Activated T-cell treated with anti-CD3 and anti-CD28 coated beads, Interleukin-2, amount 50 U/mL, for 24 hours (primary cell): ENCODE measurements at places on chromosomes 16 and 17.

DNA sequence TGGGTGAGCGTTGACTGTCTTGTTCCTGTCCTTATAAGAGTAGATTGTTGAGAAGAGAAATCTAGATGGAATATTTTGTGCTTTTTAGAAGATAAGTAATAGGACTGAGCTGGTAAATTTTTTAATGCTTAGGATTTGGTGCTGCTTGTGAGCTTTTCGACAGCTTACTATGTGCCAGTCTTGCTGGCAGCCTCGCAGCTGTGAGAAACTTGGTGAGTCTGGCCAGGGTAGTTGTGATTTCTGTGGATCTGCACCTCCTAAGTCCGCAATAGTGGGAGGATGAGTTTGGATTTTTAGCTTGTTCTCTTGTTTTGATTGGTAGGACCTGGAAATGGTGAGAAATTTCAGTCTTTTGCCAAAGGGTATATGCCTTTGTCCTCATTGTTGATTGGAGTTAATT is 3.6 kb downstream of the SOCS7 start:
- peaks cover 55% of the 10 kb centered on the region for H3K4me1 ChIP-seq
- peaks cover 2% of the 10 kb centered on the region for H3K36me3 ChIP-seq
- DNase-seq = no peak
- H3K27me3 ChIP-seq = no peaks in the 10 kb centered on the region
- no peak overlapping the region for H3K27ac ChIP-seq
- no peak overlapping the region for H3K4me3 ChIP-seq

DNA sequence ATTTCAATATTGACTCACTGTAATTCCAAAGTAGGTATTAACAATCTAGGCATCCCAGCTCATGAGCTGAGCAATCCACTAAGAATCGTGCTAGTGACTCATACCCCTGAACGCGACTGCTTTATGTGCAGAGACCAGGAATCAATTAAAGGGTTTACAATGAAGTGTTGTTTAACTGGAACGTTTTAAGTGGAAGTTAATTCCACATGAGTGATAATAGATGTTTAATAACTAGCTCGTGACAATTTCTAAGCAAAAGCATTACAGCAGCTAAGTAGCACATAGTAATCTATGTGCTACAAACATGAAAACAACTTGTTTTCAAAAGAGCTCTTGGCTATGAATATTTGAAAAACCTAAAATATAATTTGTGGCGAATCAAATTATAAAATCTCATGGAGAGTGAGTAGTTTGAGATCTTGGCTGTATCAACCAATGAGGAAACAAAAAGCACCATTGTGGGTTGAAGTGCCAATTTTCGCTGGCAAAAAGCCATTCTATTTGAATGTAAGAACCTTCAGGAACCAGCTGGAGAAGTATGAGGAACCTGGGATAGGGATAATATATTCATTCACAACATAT is 9.4 kb downstream of the GJC1 start:
- H3K4me1 ChIP-seq = no peaks in the 10 kb centered on the region
- no peak overlapping the region for H3K27ac ChIP-seq
- no peak overlapping the region for H3K4me3 ChIP-seq
- peaks cover 38% of the 10 kb centered on the region for H3K27me3 ChIP-seq
- no peak for DNase-seq
- no peaks in the 10 kb centered on the region for H3K36me3 ChIP-seq

- H3K4me1 ChIP-seq = peaks cover 10% of the 10 kb centered on the region
- H3K27me3 ChIP-seq = no peaks in the 10 kb centered on the region
- H3K36me3 ChIP-seq = no peaks in the 10 kb centered on the region
- H3K4me3 ChIP-seq = no peak overlapping the region
Measured at GRCh38 chr16:81739503-81739902, 39.6 kb upstream of the PLCG2 start.

DNA sequence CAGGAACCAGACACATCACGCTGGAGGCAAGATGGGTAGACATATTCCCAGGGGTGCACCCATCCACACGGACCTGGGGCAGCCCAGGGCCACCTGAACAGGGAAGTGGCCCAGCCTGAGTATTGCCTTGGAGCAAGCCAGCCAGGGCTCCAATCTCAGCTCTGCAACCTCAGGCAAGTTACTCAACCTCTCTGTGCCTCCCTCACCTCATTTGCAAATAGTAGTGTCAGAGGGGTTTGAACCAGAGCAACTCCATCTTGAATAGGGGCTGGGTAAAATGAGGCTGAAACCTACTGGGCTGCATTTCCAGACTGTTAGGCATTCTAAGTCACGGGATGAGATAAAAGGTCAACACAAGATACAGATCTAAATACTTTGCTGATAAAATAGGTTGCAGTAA is 35.1 kb upstream of the SNN start:
- DNase-seq = no peak
- no peak overlapping the region for H3K4me3 ChIP-seq
- peaks cover 27% of the 10 kb centered on the region for H3K4me1 ChIP-seq
- H3K36me3 ChIP-seq = no peaks in the 10 kb centered on the region

DNA sequence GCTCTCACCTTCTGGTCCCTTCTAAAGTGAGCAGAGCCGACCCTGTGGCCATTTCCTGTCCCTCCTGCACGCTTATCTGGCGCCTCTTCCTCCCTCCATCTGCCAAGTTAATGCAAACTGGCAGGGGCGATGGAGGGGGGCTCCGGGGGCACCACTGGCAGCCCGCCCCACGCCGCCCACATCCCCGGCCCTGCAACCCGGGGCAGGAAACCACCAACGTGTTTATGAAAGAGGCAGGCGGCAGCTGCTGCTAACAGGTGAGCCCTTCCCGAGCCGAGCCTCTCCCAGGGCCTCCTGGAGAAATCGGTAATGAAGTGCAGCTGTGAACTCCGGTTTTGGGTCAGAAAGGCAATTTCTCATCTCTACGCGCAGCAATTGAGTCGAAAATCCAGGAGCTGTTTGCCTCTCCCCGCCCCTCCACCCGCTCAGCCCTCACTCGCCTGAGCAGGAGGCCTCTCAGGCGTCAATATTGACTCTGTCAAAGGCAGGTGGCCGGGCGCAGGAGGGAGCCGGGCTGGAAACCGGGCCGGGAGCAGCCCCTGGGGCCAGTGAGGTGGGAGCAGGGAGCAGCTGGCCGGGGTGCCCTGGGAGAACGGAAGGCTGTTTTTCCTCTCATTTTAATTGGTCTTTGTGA is 164.4 kb upstream of the GSE1 start:
- no peak overlapping the region for H3K4me3 ChIP-seq
- H3K27me3 ChIP-seq = no peaks in the 10 kb centered on the region
- peak overlapping the region; percentile 52 for H3K27ac ChIP-seq
- no peaks in the 10 kb centered on the region for H3K36me3 ChIP-seq

DNA sequence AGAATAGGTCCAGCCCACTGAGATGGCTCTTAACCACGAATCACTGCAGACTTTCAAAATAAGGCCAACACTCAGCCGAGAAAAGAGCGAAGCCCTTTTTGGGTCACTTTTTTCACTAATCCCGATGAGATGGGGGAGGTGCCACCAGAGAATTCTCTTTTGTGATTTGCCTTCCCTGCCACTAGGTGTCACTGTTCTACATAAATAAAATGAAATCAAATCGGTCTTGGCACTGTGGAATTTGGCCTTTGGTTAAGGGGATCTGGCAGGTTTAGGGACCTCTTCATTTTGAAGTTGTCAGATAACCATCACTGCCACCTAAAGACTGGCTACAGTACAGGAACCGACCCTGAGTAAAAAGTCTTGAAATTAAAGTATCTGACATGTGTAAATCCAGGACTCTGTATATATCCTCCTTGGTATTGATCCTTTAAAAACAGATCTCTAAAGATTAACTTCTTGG is 147.0 kb downstream of the HS3ST4 start:
- H3K27ac ChIP-seq = no peak overlapping the region
- DNase-seq = peak; percentile 31
- peaks cover 31% of the 10 kb centered on the region for H3K27me3 ChIP-seq
- no peak overlapping the region for H3K4me3 ChIP-seq

DNA sequence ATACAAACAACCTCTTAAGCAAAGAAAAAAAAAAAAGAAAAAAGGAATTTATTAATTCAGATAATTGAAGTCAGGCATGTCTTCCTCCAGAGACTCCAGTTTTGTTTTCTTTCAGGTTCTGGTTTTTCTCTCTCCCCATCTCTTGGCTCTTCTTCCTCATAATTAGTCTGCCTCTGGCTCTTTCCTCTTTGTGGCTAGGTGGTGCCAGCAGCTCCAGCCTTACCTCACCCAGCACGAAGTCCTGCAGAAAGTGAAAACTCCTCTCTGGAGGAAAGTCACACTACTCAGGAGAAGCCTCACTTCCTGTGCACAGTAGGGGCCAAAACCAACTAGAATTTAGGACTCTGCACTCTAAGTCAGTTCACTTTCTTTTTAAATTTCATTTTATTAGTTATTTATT is 10.3 kb upstream of the NFAT5 start:
- H3K27me3 ChIP-seq = no peaks in the 10 kb centered on the region
- no peak overlapping the region for H3K27ac ChIP-seq
- no peak overlapping the region for H3K4me3 ChIP-seq
- peaks cover 19% of the 10 kb centered on the region for H3K4me1 ChIP-seq
- H3K36me3 ChIP-seq = no peaks in the 10 kb centered on the region
- DNase-seq = no peak

DNA sequence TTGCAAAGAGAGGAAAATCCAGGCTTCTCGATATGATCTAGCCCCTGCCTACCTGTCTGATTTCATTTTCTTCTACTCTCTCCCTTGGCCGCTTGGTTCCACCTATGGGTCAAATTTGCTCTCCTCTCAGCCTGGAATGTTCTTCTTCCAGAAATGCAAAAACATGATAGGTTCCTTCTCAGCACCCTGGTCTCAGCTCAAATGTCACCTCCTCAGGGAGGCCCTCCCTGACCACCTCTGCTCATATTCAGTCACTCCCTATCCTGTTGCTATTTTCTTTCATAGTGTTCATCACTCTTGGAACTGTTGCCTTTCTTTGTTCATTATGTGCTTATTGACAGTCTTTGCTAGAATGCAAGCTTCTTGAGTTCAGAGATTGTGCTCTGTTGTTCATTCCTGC is 208.6 kb downstream of the KATNIP start:
- no peak for DNase-seq
- no peaks in the 10 kb centered on the region for H3K4me1 ChIP-seq
- H3K27ac ChIP-seq = no peak overlapping the region
- no peak overlapping the region for H3K4me3 ChIP-seq
- H3K27me3 ChIP-seq = no peaks in the 10 kb centered on the region

DNA sequence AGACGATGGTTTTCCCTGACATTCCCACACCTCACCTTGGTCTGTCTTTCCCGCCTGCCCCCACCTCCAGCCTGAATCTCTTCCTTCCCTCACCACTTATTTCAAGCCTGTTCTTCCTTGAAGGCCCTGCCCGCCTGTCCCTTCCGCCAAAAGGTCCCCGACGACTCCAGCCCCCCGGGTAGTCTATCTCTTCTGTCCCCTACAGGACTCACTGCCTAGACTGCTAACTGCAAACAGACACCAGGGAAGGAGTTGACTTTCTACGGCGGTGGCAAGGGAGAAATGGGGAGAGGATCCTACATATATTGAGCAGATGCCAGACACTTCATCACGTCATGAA is 53.7 kb downstream of the NT5M start:
- H3K4me1 ChIP-seq = peaks cover 4% of the 10 kb centered on the region
- DNase-seq = no peak
- H3K27me3 ChIP-seq = no peaks in the 10 kb centered on the region
- no peaks in the 10 kb centered on the region for H3K36me3 ChIP-seq

GRCh38 chr17:74863420-74864296 is 4.0 kb upstream of the GRIN2C start:
- H3K27me3 ChIP-seq = peaks cover 28% of the 10 kb centered on the region
- H3K27ac ChIP-seq = no peak overlapping the region
- H3K4me3 ChIP-seq = no peak overlapping the region
- peaks cover 19% of the 10 kb centered on the region for H3K4me1 ChIP-seq

GRCh38 chr16:86671486-86672178 is 93.3 kb downstream of the FOXL1 start:
- H3K4me1 ChIP-seq = peaks cover 4% of the 10 kb centered on the region
- H3K4me3 ChIP-seq = no peak overlapping the region
- no peak overlapping the region for H3K27ac ChIP-seq

DNA sequence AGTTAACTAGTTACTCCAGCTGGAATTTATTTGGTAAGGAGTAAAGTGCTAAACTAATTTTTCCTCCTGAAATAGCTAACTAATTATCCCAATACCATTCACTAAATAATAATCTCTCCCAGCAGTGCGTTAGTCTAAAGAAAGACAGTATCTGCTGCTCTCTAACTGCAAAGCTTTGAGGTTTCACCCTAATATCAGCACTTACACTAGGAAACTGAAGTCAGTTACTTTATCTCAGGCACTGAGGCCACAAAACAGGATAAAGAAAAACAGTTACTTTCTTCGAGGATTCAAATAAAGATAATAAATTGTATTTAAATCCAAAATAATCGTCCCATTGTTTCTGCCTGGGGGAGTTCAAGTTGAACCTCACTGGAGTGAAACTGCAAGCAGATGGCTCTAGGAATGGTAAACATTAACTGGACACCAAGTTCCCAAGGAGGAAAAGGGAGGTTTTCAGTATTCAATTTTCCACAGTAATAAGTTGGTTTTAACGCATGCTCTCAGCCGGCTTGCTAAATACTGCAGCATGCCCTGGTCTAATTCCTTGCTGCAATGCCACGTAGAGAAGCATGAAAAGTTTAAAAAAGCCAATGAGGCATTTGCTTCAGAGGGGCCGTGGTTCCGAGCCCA is 20.0 kb upstream of the FOXJ1 start:
- no peak overlapping the region for H3K4me3 ChIP-seq
- H3K27me3 ChIP-seq = no peaks in the 10 kb centered on the region
- H3K27ac ChIP-seq = no peak overlapping the region
- no peak for DNase-seq
- H3K36me3 ChIP-seq = peaks cover 75% of the 10 kb centered on the region
- peaks cover 3% of the 10 kb centered on the region for H3K4me1 ChIP-seq

GRCh38 chr16:62060089-62060488 is 23.9 kb upstream of the CDH8 start:
- H3K36me3 ChIP-seq = no peaks in the 10 kb centered on the region
- no peaks in the 10 kb centered on the region for H3K4me1 ChIP-seq
- DNase-seq = no peak
- H3K27me3 ChIP-seq = no peaks in the 10 kb centered on the region

DNA sequence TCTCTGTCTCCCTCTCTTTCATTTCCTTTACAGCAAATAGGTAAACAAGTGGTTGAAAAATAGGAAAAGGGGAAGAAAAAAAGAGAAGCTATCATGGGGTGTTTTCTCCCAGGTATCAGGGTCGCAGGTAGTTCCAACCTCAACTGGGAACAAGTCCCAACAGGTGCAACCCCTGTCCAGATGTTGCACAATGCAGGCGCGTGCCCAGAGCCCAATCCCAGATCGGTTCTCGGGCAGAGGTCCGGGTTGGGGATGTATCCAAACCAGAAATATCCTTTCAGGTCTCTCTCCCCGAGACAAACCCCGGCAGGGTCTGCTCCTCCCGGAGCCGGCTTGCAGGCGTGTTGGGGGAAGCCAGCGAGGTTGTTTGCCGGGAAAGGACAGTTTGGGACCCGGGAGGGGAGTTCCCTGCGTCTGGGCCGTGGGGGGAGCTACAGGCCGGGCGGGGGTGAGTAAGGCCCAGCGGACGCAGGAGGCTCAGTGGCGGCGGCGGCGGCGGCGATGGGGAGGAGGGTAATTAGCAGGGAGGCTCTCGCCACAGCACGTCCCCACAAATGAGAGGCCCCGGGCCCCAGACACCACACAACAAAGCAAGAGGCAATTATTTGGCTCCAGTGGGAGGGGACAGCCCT is 21.2 kb upstream of the SP6 start:
- peaks cover 66% of the 10 kb centered on the region for H3K27me3 ChIP-seq
- no peaks in the 10 kb centered on the region for H3K36me3 ChIP-seq
- H3K4me3 ChIP-seq = no peak overlapping the region
- H3K27ac ChIP-seq = no peak overlapping the region
- H3K4me1 ChIP-seq = no peaks in the 10 kb centered on the region
